ENCODE measurements at places on chromosomes 16 and 17. TPM values are rescaled to one million over a fixed set of nuclear protein-coding genes. Genes with fewer than 3 reads are reported as not detected.

DNA sequence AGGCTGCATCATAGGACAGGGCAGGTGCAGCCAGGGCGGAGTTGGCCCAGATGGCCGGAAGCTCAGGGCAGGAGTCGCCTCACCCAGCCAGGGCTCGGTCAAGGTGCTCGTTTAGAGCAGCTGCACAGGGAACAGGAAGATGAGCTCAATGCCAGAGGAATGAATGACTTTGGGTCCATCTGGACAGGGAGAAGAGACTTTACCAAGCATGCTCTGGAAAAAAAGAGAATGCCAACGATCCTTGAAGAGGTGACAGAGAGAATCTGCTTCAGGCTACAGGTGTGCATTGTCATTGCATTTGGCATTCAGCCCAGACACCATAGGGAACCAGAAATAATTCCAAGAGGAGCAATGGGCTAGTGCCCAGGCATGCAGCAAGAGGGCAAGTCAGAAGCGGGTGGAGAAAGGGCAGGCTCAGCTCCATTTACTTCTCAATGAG, 6.7 kb upstream of the MPP3 start:
- no peaks in the 10 kb centered on the region for H3K4me1 ChIP-seq
- no peaks in the 10 kb centered on the region for H3K36me3 ChIP-seq
- DNase-seq: no peak
- no peaks in the 10 kb centered on the region for H3K27me3 ChIP-seq
- no peak overlapping the region for H3K27ac ChIP-seq
- H3K4me3 ChIP-seq: no peak overlapping the region

DNA sequence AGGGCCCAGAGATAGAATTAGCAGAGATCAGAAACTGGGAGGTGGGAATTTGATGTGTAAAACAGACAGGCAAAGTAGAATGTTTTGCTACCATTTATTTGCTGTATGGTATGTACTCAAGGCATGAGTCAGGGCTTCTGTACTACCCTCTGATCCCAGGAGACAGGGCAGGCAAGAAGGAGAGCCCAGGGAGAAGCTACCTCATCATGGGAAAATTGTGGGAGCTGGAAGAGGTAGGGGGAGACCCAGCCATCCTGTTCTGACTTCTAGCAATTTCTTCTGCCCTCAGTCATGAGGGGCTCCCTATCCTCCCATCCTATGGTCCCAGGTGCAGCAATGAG, 1.7 kb upstream of the PIGS start:
- H3K4me1 ChIP-seq: peaks cover 24% of the 10 kb centered on the region
- H3K4me3 ChIP-seq: no peak overlapping the region
- no peaks in the 10 kb centered on the region for H3K27me3 ChIP-seq
- DNase-seq: no peak
- H3K36me3 ChIP-seq: no peaks in the 10 kb centered on the region
- no peak overlapping the region for H3K27ac ChIP-seq

DNA sequence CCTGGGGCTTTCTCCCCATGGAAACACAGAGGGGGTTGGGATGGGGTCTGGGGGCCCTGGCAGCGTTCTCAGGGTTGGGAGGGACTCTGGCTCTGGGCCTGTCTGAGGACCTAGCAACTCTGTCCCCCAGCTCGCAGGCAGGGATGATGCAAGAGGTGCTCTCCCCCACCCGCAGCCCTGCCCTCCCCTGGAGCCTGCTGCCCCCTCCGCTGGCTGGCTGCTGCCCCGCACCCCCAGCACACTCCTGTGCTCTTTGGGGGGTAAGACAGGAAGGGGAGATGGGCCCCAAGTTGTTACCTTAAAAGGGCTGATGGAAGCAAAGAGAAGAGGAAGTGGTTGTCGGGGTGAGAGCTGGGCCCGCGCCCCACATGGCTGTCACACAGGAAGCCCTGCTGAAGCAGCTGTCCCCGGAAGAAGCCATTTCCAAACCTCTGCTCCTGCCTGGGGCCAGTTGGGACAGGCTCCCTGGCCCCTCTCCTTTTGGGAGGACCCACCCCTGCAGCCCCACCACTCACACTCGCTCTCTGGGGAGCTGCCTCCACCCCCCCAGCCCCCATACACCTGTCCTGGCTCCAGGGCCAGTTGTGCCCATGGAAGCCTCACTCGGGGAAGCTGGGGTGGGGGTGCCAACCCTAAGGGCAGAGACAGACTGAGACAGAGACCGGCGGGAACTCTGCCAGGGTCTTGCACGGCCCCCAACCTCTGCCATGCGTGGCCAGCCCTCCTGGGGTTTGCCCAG, 2.5 kb downstream of the CORO1A start:
- peak overlapping the region; percentile 25 for H3K27ac ChIP-seq
- H3K36me3 ChIP-seq: no peaks in the 10 kb centered on the region
- no peak overlapping the region for H3K4me3 ChIP-seq
- H3K4me1 ChIP-seq: peaks cover 15% of the 10 kb centered on the region
- H3K27me3 ChIP-seq: no peaks in the 10 kb centered on the region

GRCh38 chr16:12294471-12294870, 317.9 kb downstream of the SNX29 start:
- no peak for DNase-seq
- H3K27ac ChIP-seq: no peak overlapping the region
- H3K36me3 ChIP-seq: no peaks in the 10 kb centered on the region
- H3K4me1 ChIP-seq: no peaks in the 10 kb centered on the region

GRCh38 chr17:30165147-30165546, 48.5 kb downstream of the NSRP1 start:
- H3K27me3 ChIP-seq: no peaks in the 10 kb centered on the region
- no peak overlapping the region for H3K4me3 ChIP-seq

DNA sequence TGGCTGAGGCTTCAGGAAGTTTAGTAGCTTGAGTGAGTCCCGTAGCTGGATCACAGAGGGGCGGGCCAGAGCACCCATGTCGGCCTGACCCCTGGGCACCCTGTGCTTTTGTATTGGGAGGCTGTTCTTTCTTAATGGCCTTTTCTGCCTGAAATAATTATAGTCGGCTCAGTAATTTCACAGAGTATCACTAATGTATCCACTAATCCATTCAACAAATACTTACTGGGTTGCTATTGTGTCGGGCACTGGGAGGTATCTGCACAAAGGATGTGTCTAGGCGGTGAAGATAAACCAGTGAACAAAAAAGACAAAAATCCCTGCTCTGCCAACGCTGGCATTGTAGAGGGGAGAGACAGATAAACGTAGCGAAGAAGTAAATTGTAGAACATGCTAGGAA, 318.6 kb downstream of the FOXL1 start:
- H3K4me1 ChIP-seq: no peaks in the 10 kb centered on the region
- no peak overlapping the region for H3K4me3 ChIP-seq
- H3K27ac ChIP-seq: no peak overlapping the region
- no peaks in the 10 kb centered on the region for H3K36me3 ChIP-seq

- H3K27me3 ChIP-seq: no peaks in the 10 kb centered on the region
- no peak overlapping the region for H3K27ac ChIP-seq
- no peak overlapping the region for H3K4me3 ChIP-seq
- no peaks in the 10 kb centered on the region for H3K36me3 ChIP-seq
- DNase-seq: no peak
Observed at GRCh38 chr16:3492356-3492755, 2.9 kb downstream of the C16orf90 start.

Gene CCL3
- polyA plus RNA-seq: 9.6 TPM
